ENCODE measurements at places on chromosomes 3 and 15. TPM values are rescaled to one million over a fixed set of nuclear protein-coding genes. Genes with fewer than 3 reads are reported as not detected.

DNA sequence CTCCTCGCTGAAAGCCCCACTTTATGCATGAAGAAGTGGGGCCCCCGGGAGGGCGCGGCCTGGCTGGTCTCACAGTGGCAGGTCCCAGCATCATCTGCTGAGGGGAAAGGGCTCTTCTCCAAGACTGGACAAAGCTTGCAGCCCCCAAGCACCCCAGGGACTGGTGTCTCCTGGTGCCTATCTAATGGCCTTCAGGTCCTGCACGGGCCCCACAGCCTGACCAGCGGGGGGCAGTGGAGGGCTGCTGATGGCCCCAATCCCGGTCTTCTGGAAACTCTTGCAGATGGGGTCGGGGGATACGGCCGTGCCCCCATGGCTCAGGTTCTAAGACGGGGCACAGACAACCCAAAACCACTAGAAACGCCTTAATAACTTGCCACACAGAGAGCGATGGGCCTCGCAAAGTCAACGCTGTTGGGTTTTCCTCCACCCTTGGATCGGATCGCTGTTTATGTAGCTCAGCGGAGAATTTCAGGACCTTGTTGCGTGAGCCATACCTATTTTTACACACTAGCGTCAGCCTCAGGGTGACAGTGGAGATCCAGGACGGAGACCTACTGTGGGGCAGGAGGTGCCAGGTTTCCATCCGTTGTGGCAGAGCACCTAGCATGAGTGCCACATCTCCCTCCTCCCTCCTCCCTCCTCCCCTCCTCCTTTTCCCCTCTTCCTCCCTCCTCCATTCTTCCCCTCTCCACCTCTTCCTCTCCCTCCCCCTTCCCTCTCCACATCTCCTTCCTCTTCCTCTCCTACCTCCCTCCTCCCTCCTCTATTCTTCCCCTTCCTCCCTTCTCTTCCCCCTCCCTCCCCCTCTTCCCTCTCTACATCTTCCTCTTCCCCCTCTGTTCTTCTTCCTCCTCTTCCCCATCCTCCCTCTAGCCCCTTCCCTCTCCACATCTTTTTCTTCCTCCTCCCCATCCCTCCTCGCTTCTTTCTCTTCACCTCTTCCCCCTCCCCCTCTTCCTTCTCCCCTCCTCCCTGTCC lies 79.3 kb upstream of the ALDH1L1 start:
- peak; percentile 55 for DNase-seq

GRCh38 chr15:38868326-38869114 lies 303.9 kb upstream of the RASGRP1 start:
- no peak for DNase-seq

DNA sequence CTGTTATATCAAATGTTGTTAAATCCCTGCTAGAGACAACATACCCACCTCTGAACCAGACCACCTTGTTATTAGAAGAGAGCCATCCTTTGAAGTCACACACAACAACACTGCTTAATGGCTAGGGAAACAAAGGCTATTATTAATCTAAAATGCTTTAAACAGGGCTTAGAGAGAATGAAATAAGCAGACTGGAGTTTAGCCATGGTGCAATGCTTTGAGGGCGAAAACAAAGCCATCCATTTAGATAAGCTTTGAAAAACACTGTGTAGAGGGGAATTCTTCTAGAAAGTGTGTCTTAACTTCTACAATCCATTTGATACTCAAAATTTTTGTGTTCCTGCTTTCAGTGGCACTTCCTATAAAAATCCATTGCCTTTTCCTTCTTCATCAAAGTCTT lies 148.6 kb downstream of the IL5RA start:
- no peak for DNase-seq

C3orf22 gene
- total RNA-seq, result not detected

GRCh38 chr3:133525435-133525834 lies 48.1 kb upstream of the CDV3 start:
- no peak for DNase-seq

- no peak for DNase-seq
Observed at GRCh38 chr3:18087988-18088387, 337.2 kb downstream of the SATB1 start.

GRCh38 chr3:172063456-172064432 lies 24.4 kb downstream of the FNDC3B start:
- DNase-seq, result no peak

GOLGA8J gene
- not detected for total RNA-seq

LRIG1 gene
- total RNA-seq, result 6.9 TPM

- no peak for DNase-seq
Observed at GRCh38 chr3:45942051-45942825, 1.0 kb upstream of the CXCR6 start.

RPP25 gene
- total RNA-seq, result 24.0 TPM

TMEM212 gene
- not detected for total RNA-seq

- DNase-seq, result no peak
Observed at GRCh38 chr3:193630005-193630404, 37.0 kb downstream of the OPA1 start.

- DNase-seq, result no peak
Observed at GRCh38 chr3:139689122-139689521, 11.3 kb upstream of the NMNAT3 start.

DNA sequence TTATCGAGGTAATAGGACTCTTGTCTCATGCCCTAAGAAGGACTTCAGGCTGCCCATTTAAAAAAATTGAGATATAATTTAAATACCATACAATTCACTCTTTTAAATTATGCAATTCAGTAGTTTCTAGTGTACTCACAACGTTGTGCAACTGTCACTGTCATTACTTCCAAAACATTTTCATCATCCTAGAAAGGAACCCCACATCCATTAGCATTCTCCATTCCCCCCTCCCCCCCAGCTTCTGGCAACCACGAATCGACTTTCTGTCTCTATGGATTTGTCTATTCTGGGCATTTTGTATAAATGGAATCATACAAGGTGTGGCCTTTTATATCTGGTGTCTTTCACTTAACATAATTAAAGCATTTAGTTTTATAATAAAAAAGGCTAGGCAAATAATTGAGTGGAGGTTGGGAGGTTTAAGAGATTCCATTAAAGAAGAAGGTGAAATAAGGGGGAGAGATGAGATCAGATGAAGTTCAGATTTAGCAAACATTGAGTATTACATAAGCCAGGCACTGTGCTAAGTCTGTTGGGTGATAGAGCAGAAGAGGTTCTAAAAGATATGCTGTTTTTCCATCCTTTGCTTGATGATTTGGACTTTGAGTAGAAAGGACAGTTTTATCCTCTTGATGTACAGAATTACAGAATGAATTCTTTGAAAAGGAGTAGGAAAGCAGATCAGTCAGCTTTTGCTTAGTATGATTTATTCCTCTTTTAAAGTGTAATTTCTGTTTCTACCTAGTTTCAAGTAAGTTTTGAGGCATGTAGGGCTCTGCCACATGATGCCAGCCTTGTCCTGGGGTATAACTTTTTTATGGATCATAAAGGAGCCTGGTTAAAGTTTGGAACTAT lies 36.3 kb downstream of the UBE2E2 start:
- no peak for DNase-seq

GRCh38 chr3:100106531-100107141 lies 7.7 kb downstream of the FILIP1L start:
- no peak for DNase-seq

DNA sequence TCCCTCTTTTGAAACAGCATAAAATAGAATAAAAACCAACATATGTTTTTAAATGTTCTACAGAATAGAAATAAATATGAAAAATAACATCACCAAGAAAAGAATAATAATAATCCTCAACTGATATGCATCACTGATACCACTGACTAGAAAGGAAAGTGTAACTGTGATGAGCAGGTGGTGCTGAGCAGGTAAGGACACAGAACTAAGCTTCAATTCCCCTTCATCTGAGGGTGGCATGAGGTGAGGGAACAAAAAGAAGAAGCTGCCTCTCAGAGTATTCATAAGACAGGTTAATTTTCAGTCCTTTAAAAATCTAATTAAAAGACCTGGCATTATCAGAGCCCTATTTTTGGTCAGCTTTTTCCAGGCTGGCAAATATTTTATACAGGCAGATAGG lies 216.3 kb downstream of the PLCH1 start:
- DNase-seq, result no peak

DLEC1 gene
- 1.4 TPM for total RNA-seq

DNA sequence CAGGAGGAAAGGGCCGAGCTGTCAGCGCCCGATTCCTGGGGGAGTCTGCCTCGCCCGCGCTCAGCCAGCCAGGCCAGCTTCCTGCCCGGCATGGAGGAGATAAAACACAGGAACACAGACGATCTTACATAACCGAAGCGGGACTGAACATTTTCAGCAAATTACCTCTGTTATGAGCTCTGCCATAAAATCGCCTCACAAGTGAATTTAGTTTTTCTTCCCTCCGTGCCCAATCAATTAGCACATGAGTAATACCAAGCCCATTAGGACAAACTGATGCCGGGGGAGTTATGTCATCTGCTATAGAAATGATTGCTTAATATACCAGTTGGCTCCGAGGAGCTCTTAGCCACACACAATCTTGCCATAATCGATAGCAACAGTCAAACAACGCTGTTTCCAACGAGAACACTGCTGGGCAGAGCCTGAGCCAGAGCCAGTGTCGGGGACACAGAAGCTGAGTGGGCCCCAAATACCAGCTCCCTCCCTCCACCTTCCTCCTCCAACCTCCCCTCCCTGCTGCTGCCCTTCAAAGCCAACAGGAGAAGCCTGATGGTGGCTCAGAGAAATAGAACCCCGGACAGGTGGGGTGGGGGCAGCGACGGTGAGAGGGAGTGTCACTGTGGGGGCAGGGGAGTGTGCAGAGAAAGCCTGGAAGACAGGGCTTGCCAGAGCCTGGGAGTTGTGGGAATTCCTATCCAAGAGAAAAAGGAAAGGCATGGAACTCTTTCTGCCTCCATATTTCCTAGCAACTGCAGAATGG lies 279.4 kb upstream of the TLE3 start:
- DNase-seq, result peak; percentile 50

DNA sequence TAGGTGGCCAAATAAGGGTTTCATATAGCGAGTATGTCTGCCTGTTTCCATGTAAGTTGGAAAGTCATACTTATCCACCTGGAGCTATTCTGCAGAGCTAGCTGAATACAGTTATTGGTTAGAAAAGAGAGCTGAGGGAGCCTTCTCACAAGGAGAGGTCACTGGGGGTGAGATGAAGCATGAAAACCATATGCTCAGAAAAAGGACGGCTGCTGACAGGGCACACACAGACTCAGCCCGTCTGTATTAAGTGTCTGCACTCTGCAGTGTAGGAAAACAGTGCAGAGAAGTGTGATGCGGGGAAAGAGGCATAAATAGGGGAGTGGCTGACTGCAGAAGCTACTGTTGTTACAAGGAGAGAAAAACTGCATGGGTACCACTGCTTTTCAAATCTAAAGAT lies 58.2 kb downstream of the C3orf70 start:
- no peak for DNase-seq

DNA sequence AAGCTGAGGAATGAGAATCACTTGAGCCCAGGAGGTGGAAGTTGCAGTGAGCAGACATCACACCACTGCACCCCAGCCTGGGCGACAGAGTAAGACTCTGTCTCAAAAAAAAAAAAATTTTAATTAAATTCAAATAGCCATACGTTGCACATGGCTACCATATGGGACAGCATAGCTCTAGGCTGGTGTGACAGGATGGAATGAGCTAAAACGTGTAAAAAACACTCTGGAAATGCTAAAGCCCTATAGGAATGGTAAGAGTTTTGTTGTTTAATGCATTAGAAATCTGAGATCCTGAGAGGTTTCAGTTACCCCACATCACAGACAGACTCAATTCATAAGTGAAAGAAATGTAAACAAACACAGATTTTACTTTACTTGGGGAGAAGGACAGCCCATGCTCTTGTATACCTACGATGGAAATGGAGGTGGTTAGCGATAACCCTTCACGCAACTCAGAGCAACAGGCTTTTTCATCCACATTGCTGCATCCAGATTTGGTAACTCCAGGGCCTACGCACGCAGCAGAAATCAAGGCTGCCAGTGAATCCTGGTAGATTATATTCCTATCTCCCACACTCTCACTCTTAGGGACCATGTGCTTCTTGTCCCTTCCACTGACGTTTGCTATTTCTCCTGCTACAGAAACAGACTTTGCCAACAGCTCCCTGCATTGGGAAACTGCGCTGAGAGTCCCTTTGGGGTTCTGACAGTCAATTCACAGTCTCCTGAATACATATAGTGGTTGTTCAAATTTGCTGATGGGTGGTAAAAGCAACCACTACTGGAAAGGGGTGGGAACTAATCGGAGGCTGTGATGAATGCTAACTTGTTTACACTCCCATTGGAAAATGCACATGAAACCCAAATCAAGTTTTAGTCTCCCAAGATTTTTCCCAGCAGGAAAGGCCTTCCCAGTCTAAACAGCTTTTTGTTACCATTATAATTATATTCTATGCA lies 3.1 kb downstream of the SH3BP5 start:
- DNase-seq, result peak; percentile 34

DNA sequence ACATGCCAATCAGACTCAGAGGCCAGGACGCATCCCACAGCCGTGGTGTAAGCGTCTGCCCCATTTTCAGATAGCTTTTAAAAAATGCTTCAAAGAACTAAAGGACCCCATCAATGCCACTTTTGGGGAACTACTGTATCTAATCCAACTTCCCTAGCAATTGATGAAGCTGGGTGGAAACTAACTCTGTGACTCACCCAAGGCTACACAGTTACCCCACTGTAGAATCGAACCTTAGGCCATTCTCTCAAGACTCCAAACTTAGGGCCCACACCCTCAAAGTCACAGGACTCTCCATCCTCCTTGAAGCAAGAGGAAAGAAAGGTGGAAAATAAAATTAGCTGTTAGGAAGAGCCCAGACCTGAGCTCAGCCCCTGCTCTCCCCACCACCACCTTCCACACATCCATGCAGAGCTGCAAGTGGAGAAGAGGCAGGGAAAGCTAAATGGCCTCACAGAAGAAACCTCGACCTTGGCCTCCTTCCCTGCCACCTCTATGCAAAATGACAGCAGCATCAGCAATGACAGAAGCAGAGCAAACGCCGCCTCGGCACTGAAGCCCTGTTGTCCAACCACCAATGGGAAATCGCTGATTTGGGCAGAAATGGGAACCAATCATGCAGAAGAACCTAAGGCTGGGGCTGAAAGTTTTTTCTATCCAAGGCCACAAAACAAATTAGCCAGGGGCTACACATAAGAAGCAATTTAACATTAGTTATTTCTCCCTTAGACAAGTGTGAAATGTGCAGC lies 22.2 kb downstream of the ANP32A start:
- DNase-seq, result peak; percentile 51

GOLGA6D gene
- not detected for total RNA-seq

TMEM45A gene
- total RNA-seq, result 23.9 TPM

LRCH3 gene
- total RNA-seq, result 42.8 TPM

DNA sequence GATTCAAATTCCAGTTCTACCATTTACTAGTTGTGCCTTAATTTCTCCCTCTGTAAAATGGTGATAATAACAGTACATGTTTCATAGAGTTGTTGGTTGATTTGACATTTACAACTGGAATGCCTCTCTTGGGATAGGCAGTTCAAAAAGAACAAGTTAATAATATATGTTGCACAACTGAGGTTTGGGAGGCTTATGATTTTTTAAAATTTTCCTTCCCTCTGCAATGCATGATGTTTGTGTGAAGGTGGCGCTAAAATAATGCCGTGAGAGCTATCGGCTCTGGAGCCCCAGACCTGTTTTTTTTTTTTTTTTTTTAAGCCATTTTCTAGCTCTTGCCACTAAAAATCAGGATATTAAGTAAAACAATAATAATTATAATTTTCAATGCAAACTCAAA lies 18.6 kb downstream of the DNAJB11 start:
- DNase-seq, result no peak

IFT57 gene
- 52.5 TPM for total RNA-seq

GRCh38 chr3:69193749-69194148 lies 71.4 kb upstream of the LMOD3 start:
- DNase-seq, result no peak

GRCh38 chr3:128355543-128355919 lies 111.2 kb downstream of the DNAJB8 start:
- no peak for DNase-seq

GRCh38 chr3:141015481-141015880 lies 35.7 kb upstream of the SPSB4 start:
- no peak for DNase-seq

- no peak for DNase-seq
Observed at GRCh38 chr15:75662823-75663519, 15.3 kb downstream of the SNX33 start.

All from adrenal gland (tissue), 19 donors.